ENCODE measurements at places on chromosomes 2 and 18. TPM values are rescaled to one million over a fixed set of nuclear protein-coding genes. Genes with fewer than 3 reads are reported as not detected.

DNA sequence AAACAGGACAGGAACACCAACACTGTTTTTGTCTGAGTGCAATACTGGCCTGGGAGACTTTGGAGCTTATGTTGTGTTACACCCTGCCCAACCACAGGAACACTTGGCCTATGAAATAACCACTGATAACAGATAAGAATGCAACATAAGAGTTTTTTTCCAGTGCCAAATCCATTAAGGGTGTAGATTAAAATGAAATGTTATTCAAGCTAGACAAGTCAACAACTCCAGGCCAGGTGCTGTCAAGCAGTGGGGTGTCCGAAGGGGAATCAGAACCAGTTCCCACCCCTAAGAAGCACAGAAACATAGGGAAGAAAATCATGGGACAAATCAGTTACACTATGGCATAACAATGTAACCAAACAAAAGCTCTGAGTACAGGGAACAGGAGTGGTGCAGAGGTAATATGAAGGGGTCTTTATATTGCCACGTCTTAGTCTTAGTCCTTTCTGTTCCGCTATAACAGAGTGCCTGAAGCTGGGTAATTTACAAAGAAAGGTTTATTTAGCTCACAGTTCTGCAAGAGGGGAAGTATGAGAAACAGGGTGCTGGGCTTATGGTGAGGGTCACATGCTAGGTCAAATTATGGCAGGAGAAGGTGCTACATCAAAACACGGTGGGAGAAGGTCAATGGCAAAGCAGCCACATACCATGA lies 3.8 kb downstream of the AFG3L2 start:
- DNase-seq = no peak

DNA sequence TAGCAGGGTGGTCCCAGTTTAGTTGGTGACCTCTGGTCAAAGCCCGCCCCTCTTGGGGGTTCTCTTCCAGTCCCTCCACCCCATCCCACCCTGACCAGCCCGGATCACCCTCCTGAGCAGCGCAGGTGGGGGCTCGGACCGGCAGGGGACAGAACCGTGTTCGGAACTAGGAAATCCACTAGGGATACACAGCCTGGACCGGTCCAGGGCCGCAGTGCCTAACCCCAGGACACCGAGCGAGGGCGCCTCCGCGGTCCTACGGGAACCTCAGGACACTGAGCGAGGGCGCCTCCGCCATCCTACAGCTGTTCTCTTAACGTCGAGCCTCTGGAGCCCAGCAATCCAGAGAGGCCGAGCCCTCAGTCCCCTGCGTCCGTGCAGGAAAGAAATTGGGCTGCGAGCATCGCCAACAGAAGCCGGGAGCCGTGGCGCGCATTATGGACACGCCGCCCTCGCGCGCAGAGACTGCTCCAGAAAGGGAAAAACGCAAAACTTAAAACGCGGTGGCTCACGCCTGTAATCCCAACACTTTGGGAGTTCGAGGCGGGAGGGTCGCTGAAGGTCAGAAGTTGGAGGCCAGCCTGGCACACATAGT lies 8.5 kb downstream of the RAX start:
- DNase-seq = no peak

DNA sequence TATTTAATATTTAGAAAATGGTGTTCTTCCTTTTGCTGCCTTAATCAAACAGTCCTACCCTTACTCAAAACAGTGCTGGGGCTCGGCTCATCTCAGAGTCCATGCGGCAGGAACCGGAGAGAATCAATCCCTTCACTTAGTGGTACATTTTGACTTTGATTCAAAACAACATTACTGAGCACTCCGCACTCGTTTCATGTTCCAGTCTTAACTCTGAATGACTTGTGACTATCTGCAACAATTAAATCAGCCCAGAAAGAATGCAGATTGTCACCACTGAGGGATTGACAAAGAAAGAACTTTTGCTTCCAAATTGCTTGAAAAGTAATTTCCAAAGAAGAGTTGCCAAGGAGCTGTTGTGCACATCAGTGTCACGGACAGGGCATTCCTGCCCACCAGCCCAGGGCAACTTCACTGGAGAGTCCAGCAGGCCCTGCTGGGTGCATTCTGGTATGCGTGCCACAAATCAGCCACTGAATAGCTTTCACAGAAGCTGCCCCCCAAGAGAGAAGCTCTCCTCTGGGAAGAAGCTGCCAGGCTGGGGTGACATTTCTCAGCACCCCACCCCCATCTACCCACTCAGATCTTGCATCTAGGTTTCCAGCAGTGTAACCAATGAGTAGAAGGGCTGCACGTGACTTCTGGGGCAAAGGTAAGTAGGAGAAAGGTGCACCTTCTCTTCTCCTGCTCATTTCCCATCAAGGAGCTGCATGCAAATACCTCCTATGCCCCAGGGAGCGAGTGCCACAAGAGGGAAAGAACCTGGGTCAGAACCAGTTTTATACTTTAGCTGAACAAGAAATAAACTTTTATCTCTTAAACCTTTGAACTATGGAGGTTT lies 84.6 kb upstream of the ATP8B1 start:
- DNase-seq = no peak

DNA sequence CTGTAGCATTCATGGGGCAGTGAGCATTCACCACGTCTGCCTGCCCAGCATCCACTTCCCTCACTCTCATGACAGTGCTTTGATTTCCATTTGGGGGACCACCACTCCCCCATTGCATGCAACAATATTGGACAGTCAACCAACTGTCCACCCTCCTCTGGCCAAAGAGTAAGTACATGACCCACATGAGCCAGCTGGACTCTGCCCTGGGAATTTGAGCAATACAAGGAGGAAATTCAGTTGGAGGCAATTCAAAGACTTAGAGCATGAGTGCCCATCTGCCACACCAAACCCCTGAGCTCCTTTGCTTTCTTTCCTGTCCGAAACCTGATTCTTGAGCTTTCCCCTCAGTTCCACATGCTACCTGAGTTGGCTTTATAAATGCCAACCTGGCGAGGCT lies 41.7 kb upstream of the PNO1 start:
- DNase-seq = no peak

The CTAGE1 gene
- total RNA-seq = not detected

DNA sequence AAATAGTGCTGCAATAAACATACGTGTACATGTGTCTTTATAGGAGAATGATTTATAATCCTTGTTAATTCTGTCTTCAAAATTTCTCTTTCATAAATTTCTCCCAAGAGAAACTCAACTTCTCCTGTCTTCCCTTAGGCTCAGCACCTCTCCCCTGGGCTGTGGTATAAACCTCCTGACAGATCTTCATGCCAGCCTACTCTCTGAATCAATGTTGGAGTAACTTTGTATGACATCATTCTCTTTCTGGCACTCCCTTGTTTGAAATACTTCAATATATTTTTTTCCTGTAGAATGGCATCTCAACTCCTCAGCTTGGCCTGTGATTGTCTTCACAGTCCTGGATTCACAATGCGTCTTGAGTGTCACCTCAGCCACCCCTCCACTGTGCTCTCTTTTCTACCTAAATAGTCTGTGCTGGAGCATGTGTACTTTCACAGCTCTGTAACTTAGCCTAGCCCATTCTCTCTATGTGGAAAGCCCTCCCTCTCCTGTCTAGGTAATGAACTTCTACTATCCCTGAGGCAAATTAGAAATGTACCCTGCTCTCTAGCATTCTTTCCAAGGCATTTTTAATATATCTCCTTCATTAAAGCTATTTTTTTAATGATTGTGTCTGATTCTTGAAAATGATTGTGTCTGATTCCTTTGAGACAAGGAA lies 649.9 kb upstream of the FANCL start:
- no peak for DNase-seq

GRCh38 chr2:15675456-15676195 lies 84.0 kb downstream of the DDX1 start:
- no peak for DNase-seq

- DNase-seq = peak; percentile 61
Measured at GRCh38 chr2:223383315-223383714, 218.8 kb downstream of the SCG2 start.

- DNase-seq = peak; percentile 58
Measured at GRCh38 chr2:143629340-143629739, 500.1 kb downstream of the ARHGAP15 start.

GRCh38 chr2:54084600-54084999 lies 30.8 kb upstream of the ACYP2 start:
- no peak for DNase-seq

The CERKL gene
- total RNA-seq = not detected

The CABLES1 gene
- 9.7 TPM for total RNA-seq

The TMEFF2 gene
- 6.5 TPM for total RNA-seq

GRCh38 chr18:68667121-68667520 lies 47.8 kb downstream of the TMX3 start:
- no peak for DNase-seq

All from myocyte (in vitro differentiated cells).